ENCODE measurements at places on chromosomes 2 and 18.

GRCh38 chr2:10005461-10006235 is 37.7 kb upstream of the KLF11 start:
- no peak for DNase-seq

DNA sequence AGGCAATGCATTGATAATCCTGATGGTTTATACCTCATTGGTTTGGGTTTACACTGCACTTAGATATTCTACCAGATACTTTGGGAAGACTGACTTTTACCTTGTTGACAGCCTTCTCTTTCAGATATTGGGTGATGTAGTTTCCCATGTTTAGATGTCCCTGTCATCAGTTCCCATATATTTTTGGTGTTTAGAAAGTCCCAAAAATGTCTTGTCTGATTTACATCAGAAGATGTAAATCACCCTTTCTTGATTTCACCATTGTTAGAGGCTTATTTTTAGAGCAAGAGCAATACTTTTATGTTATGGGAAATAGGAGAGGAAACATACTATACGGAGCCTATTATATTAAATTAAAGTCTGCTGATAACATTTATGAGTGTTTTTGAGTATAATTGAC is 14.4 kb upstream of the CCDC102B start:
- DNase-seq = no peak

DNA sequence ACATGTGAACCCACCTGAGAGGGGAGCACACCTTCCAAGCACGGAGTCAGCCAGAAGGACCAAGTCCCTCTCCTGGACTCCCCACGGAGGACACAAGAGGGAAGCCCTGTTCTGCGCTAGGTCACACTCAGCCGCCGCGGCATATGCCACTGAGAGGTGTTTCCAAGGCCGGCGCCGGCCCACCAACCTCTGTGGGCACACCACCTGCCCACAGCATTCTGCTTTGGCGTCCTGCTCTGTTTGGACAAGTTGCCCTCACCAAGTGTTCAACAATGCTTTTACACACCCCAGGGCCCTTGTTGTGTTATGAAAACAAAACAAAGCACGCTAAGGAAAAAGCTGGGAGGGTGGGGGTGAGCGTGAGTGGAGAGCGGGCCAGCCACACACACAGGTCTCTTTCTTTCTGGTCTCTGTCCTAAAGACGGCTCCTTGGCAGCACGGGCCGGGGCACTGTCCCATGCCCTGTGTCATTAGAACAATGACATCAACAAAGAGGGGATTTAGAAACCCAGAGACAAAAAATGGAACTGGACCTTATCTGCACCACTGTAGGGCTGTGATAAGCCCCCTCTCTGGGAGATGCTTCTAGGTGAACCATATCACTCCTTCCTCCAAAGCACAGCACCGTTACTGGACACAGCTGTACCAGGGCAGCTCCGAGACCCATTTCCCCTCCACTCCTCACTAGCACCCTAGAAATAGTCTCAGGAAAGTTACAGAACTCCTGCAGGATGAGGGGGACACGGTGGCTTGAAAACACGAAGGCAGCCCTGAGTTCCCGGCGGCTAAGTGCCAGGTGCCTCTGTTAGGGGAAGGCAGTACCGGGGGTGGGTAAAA is 17.0 kb downstream of the SMAD7 start:
- DNase-seq = no peak

GRCh38 chr18:29060349-29060748 is 883.4 kb upstream of the CDH2 start:
- no peak for DNase-seq

DNA sequence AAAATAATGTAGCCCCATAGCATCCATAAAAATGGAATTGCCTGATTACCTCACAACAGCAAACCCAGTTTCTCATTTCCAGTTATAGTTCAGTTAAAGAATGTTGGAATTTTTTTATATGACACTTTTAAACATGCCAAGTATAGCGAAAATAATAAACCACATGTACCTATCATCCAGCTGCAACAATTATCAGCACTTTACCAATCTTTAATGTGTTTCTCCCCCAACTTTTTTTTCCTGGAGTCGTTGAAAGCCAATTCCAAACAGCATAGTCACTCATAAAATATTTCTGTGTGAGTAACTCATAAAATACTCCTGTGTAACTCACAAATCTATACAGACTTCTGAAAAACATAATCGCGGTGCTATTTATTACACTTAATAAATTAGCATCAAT is 38.1 kb downstream of the SMAD4 start:
- DNase-seq = no peak

DNA sequence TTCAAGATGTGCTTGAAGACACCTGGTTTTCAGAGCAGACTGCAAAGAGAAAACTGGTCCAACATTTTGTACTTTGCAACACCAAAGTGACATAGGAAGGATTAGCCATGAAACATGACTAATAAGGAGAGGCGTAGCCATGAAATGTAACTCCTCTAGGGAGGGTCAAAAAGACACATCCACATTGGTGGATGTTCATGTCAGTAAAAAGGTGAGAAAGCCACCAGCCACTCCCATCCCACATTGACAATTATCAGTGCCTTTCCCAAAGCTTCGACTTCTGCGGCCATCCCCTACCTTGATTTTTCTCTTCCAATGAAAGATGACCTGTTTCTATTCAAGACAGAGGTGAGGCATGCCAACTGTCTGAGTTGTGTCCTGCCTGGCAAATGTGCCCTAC is 223.2 kb downstream of the ALK start:
- DNase-seq = no peak

Data from NCI-H2171 (cell line).